ENCODE measurements at places on chromosomes 7 and 10. TPM values are rescaled to one million over a fixed set of nuclear protein-coding genes. Genes with fewer than 3 reads are reported as not detected.

The SEM1 gene
- total RNA-seq = 73.9 TPM

The FZD8 gene
- total RNA-seq = 21.3 TPM

The CFAP43 gene
- not detected for total RNA-seq

The GET4 gene
- total RNA-seq = 28.4 TPM

The MYPN gene
- total RNA-seq = not detected

The INMT gene
- 137 TPM for total RNA-seq

The GTPBP4 gene
- 105 TPM for total RNA-seq

DNA sequence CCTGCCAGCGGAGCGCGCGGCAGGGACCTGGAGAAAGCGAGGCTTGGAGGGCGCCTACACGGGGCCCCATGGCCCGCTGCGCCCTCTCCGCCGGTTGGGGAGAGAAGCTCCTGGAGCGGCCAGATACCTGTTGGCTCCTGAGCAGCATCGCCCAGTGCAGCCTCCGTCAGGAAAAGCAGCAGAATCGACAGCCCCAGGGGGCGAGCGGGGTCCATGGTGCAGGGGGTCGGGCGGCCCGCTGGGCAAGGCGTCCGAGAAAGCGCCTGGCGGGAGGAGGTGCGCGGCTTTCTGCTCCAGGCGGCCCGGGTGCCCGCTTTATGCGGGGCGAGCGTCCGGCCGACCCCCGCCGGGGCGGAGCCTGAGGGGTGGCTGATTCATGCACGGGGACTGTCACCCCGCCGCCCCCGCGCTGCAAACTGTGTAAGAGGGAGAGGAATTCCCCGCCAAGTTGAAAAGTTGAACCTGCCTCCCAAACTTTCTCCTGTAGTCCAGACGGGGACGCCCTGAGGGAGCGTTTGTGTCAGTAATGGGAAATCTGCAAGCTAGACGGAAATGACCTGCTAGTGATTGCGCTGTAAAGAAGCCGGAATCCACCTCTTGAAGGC, at the start of gene TFPI2:
Gene TFPI2 (minus strand): TSS at position 290 of the 605 bp plus-strand sequence. CDS start 75 bp downstream, at position 215.
- peak within 1 kb of the TSS; percentile 85 for H3K4me3 ChIP-seq
- H3K27me3 ChIP-seq = no peaks in the 10 kb centered on the region
- no peaks in the 10 kb centered on the region for H3K36me3 ChIP-seq

DNA sequence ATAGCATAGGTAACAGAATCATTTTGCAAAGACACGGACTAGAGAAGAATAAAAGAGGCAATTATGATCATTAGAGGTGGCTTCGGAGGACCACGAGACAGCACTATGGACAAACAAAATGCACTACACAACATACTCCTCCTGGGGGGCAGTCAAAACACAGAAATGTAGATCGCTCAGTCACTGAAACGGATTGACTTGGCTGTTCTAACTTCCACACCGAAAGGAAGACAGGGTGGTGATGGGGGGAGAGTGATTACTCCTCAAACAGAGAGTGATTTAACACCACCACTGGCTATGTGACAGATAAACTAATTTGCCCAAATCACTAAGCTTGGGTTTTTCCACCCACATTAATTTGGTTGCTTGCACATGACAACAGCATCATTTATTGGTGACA, 14.1 kb upstream of the PPA1 start:
- H3K4me1 ChIP-seq = no peaks in the 10 kb centered on the region
- H3K36me3 ChIP-seq = no peaks in the 10 kb centered on the region
- no peaks in the 10 kb centered on the region for H3K27me3 ChIP-seq
- no peak overlapping the region for H3K27ac ChIP-seq
- no peak for DNase-seq

GRCh38 chr7:29408841-29409243, 154.8 kb upstream of the PRR15 start:
- DNase-seq = peak; percentile 11
- no peaks in the 10 kb centered on the region for H3K27me3 ChIP-seq
- H3K4me3 ChIP-seq = no peak overlapping the region
- H3K36me3 ChIP-seq = no peaks in the 10 kb centered on the region

DNA sequence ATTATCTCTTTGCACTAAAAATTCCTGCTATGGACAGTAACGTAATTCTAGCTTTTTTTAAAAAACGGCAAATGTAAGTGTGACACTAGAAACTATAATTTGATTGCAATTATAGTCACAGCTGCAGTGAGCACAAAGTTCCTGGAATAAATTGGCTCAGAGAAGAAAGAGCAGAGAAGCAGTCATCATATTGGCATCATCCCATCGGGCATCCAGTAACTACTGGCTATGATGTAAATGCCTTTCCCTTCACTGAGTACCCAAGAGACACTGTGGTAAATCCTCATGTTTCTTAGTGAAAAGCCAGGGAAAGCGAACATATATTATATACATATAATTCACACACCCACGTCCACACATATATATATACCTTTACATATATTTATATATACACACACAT, 43.6 kb downstream of the PIP4K2A start:
- no peaks in the 10 kb centered on the region for H3K27me3 ChIP-seq
- DNase-seq = no peak
- H3K4me1 ChIP-seq = peaks cover 29% of the 10 kb centered on the region
- no peaks in the 10 kb centered on the region for H3K36me3 ChIP-seq

DNA sequence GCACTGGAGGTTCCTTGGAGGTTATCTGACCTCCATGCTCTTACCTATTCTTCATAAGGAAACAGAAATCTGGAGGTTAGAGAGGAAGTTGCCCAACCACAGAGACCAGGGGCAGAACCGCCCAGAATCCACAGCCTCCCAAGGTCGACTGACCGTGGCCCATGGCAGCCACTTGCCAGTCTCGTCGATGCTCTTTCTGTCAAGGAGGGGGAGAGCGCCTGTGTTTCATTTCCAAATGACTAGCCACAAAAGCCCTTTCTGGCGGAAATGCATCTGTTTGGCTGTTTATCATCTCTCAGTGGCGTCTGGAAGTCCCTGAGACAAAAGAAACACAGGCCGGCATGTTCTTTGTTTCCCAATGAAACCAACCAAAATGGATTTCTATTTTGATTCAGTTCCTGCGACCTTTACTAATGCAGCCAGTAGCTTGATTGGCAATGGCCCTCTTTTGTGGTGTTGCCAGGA, 2.9 kb downstream of the RAMP3 start:
- no peaks in the 10 kb centered on the region for H3K4me1 ChIP-seq
- DNase-seq = no peak
- no peak overlapping the region for H3K27ac ChIP-seq

GRCh38 chr7:1323178-1324027, 90.7 kb downstream of the UNCX start:
- H3K36me3 ChIP-seq = no peaks in the 10 kb centered on the region
- H3K4me1 ChIP-seq = no peaks in the 10 kb centered on the region
- no peak overlapping the region for H3K27ac ChIP-seq
- H3K27me3 ChIP-seq = no peaks in the 10 kb centered on the region
- no peak overlapping the region for H3K4me3 ChIP-seq

- no peak for DNase-seq
- no peaks in the 10 kb centered on the region for H3K4me1 ChIP-seq
These were observed 189.1 kb upstream of the FRMD4A start for GRCh38 chr10:14519785-14520184.

DNA sequence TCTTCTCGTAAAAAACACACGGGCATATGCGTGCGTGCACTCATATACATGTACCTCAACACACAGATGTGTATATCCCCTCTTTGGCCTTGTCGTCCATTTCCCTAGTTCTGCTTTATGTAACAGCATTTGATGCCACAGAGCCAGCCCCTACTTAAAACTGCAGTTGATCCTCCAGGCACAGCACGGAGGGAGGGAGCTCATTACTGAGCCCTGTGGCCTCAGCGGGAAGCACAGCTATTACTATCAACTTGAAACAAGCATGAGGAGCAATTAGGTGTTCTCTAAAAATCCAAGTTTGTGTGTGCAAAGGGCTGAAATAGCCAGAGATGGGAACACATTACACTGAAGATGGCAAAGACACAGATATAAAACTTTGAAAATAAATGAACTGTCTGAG, 580.9 kb downstream of the GLRX3 start:
- H3K27ac ChIP-seq = no peak overlapping the region
- no peak for DNase-seq
- H3K27me3 ChIP-seq = no peaks in the 10 kb centered on the region

GRCh38 chr7:23123465-23123864, 17.9 kb downstream of the KLHL7 start:
- no peaks in the 10 kb centered on the region for H3K27me3 ChIP-seq
- peaks cover 18% of the 10 kb centered on the region for H3K4me1 ChIP-seq
- H3K27ac ChIP-seq = no peak overlapping the region
- H3K4me3 ChIP-seq = peak overlapping the region; percentile 32
- DNase-seq = no peak

DNA sequence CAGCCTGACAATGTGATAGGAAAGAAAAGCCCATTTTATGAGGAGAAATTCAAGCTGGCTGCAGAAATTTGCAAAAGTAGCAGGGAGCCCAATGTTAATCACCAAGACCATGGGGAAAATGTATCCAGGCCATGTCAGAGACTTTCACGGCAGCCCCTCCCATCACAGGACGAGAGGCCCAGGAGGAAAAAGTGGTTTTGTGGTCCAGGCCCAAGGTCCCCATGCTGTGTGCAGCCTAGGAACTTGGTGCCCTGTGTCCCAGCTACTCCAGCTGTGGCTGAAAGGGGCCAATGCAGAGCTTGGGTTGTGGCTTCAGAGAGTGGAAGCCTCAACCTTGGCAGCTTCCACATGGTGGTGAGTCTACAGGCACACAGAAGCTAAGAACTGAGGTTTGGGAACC, 12.7 kb downstream of the COA1 start:
- no peaks in the 10 kb centered on the region for H3K27me3 ChIP-seq
- H3K4me1 ChIP-seq = no peaks in the 10 kb centered on the region
- H3K36me3 ChIP-seq = no peaks in the 10 kb centered on the region
- H3K27ac ChIP-seq = no peak overlapping the region
- H3K4me3 ChIP-seq = no peak overlapping the region

GRCh38 chr7:142711196-142711595, 38.1 kb upstream of the PRSS1 start:
- no peak overlapping the region for H3K4me3 ChIP-seq
- no peaks in the 10 kb centered on the region for H3K27me3 ChIP-seq
- DNase-seq = no peak

GRCh38 chr7:106813705-106814305, 51.3 kb upstream of the PIK3CG start:
- no peak for DNase-seq
- H3K4me3 ChIP-seq = no peak overlapping the region
- no peak overlapping the region for H3K27ac ChIP-seq
- H3K27me3 ChIP-seq = no peaks in the 10 kb centered on the region
- no peaks in the 10 kb centered on the region for H3K4me1 ChIP-seq

DNA sequence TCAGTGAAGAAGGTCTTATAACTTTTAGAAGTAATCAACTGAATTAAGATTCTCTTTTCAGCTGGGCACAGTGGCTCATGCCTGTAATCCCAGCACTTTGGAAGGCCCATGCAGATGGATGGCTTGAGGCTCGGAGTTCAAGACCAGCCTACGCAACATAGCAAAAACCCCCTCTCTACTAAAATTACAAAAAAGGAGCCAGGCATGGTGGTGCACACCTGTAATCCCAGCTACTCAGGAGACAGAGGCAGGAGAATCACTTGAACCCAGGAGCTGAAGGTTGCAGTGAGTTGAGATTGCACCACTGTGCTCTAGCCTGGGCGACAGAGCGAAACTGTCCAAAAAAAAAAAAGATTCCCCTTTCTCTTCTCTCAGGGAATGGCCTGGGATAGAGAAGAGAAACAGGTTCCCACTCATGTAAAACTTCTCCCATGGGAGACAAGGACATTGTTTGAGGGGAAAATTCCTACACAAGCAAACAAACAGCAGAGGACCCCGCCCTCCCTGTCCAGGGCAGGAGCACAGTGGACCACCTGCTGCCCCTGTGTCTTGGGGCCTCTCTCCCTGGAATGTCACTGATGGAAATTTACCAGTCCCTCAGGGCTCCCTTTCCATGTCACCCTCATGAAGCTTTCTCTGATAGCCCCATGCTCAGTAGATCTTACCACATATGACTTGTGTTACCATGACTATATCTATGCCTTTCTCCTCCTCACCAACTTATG, 5.6 kb downstream of the IL2RA start:
- no peak for DNase-seq
- H3K36me3 ChIP-seq = no peaks in the 10 kb centered on the region
- H3K27me3 ChIP-seq = no peaks in the 10 kb centered on the region
- H3K4me3 ChIP-seq = no peak overlapping the region

GRCh38 chr7:68865351-68866199, 732.7 kb upstream of the AUTS2 start:
- H3K36me3 ChIP-seq = no peaks in the 10 kb centered on the region
- no peak overlapping the region for H3K27ac ChIP-seq
- H3K4me3 ChIP-seq = no peak overlapping the region

GRCh38 chr10:72375585-72375984, 20.9 kb upstream of the DNAJB12 start:
- no peak overlapping the region for H3K4me3 ChIP-seq
- no peak overlapping the region for H3K27ac ChIP-seq
- peaks cover 5% of the 10 kb centered on the region for H3K36me3 ChIP-seq
- no peak for DNase-seq
- no peaks in the 10 kb centered on the region for H3K27me3 ChIP-seq

GRCh38 chr7:95269640-95270039, 54.7 kb downstream of the PON1 start:
- no peaks in the 10 kb centered on the region for H3K27me3 ChIP-seq
- no peak for DNase-seq
- no peak overlapping the region for H3K27ac ChIP-seq
- H3K4me3 ChIP-seq = no peak overlapping the region
- H3K4me1 ChIP-seq = no peaks in the 10 kb centered on the region

GRCh38 chr10:29295813-29296212, 6.9 kb downstream of the LYZL1 start:
- DNase-seq = no peak
- no peaks in the 10 kb centered on the region for H3K27me3 ChIP-seq
- H3K27ac ChIP-seq = no peak overlapping the region
- no peak overlapping the region for H3K4me3 ChIP-seq
- H3K4me1 ChIP-seq = no peaks in the 10 kb centered on the region
- H3K36me3 ChIP-seq = no peaks in the 10 kb centered on the region

DNA sequence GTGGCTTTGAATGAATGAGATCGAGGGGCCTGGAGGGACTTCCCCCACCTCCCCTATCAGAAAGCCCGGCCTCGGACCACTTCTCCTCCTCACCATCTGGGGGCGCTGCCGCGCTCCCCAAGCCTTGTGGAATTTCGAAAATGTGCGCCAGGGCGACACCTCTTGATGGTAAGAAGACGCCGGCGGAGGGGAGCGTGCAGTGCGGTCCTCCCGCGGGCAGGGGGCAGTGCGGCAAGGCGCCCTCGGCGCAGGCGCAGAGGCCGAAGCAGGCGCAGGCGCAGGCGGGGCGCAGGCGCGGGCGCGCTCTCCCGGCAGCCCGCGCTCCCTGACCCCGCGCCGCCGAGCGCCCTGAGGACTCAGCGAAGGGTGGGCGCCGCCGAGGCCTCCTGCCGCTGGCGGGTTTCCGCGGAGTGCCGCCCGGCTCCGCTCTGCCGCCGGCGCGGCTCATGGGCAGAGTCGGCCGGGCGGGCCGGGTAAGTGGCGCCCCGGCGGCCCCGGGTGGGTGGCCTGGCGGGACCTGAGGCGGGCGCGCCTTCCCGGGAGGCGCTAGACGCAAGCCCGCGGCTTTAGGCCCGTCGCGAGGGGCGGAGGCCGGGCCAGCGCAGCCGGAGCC, at the start of gene RBM17:
Gene RBM17 (plus strand): TSS at position 314 of the 613 bp plus-strand sequence. CDS start 8,032 bp downstream, outside the sequence.
- H3K36me3 ChIP-seq = no peaks in the 10 kb centered on the region
- H3K27ac ChIP-seq = peak within 1 kb of the TSS; percentile 62
- DNase-seq = peak; percentile 94
- H3K4me1 ChIP-seq = peaks cover 31% of the 10 kb centered on the region
- no peaks in the 10 kb centered on the region for H3K27me3 ChIP-seq

- H3K4me3 ChIP-seq = no peak overlapping the region
- no peaks in the 10 kb centered on the region for H3K27me3 ChIP-seq
- no peak for DNase-seq
- peaks cover 49% of the 10 kb centered on the region for H3K4me1 ChIP-seq
- peak overlapping the region; percentile 13 for H3K27ac ChIP-seq
These were observed 176.2 kb downstream of the RTKN2 start for GRCh38 chr10:62092301-62093030.

- peaks cover 11% of the 10 kb centered on the region for H3K36me3 ChIP-seq
- H3K4me1 ChIP-seq = no peaks in the 10 kb centered on the region
- no peaks in the 10 kb centered on the region for H3K27me3 ChIP-seq
- no peak overlapping the region for H3K27ac ChIP-seq
- DNase-seq = no peak
These were observed 9.0 kb upstream of the TMEM120A start for GRCh38 chr7:76003351-76003750.
